ENCODE measurements at places on chromosomes 3 and 15. TPM values are rescaled to one million over a fixed set of nuclear protein-coding genes. Genes with fewer than 3 reads are reported as not detected.
A peak's percentile ranks its signal among the peaks of the same experiment; 100 is the strongest.

OSTN gene
- total RNA-seq, result not detected

CFAP91 gene
- total RNA-seq, result 0.25 TPM

DNA sequence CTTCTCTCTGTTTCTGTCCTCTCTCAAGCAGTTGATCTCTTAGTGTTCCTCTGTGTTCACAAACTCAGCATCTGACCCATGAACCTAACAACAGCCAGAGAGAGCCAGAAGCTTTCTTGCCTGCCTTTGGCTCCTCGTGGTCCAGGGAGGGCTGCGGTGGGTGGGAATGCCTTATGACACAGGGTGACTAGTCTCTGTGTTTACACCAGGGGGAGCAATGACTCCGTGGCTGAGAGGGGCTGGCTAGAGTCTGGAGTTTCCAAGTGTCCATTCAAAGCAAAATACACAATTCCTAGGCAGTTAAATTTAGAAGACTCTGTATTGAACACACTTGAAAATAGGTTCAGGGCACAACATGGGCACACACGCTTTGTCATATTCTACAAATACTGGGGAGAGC is 370.0 kb upstream of the FRG2C start:
- DNase-seq, result peak; percentile 14
- no peaks in the 10 kb centered on the region for H3K36me3 ChIP-seq
- no peaks in the 10 kb centered on the region for H3K4me1 ChIP-seq

GRCh38 chr3:145735631-145736030 is 425.4 kb downstream of the PLOD2 start:
- no peak for DNase-seq
- H3K4me3 ChIP-seq, result no peak overlapping the region
- H3K36me3 ChIP-seq, result no peaks in the 10 kb centered on the region
- H3K27ac ChIP-seq, result no peak overlapping the region

DNA sequence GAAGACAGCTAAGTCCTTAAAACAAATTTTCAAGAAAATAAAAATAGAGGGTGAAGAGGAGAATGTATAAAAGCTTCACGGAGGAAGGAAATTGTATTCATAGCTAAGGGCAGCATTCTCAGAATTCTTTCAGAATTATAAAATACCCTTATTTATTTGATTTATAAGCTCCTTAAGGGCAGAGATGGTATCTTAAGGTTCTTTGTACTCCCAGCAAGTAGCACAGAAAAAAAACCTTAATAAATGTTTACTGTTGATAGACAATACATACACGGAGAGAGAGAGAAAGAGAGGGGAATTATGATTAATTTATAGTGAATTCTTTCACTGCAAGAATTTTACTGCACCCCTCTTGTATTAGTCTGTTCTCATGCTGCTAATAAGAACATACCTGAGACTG is 375.6 kb upstream of the CCDC54 start:
- no peak for DNase-seq
- H3K27me3 ChIP-seq, result no peaks in the 10 kb centered on the region
- no peaks in the 10 kb centered on the region for H3K36me3 ChIP-seq
- peaks cover 5% of the 10 kb centered on the region for H3K4me1 ChIP-seq
- H3K27ac ChIP-seq, result no peak overlapping the region
- H3K4me3 ChIP-seq, result no peak overlapping the region

GRCh38 chr3:24119321-24119751 is 174.2 kb downstream of the NR1D2 start:
- no peak overlapping the region for H3K27ac ChIP-seq
- peaks cover 3% of the 10 kb centered on the region for H3K27me3 ChIP-seq
- DNase-seq, result no peak
- H3K36me3 ChIP-seq, result no peaks in the 10 kb centered on the region
- H3K4me1 ChIP-seq, result no peaks in the 10 kb centered on the region

Measured in activated CD4-positive, alpha-beta T cell treated with anti-CD3 and anti-CD28 coated beads for 36 hours (primary cell).